Pulmonary artery endothelial cell (primary cell): ENCODE measurements at places on chromosomes 7 and 10. TPM values are rescaled to one million over a fixed set of nuclear protein-coding genes. Genes with fewer than 3 reads are reported as not detected.

DNA sequence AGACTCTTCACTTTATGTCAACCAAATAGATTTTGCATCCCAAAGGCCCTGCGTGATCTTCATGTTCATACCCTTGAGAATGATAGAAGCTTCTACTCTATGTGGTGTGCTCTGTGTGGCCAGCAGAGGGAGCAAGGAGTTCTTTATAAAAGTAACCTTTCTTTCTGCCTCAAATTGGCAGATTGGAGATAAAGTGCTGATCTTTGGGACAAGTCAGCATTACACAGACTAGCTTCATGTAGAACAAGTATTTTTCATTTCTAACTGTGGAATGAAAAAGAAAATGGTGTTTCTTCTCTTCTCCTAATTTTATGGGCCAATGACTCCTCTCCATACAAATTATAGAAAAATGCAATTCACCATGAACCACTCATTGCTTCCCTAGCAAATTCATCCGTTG lies 1214.1 kb downstream of the SORCS1 start:
- DNase-seq, result no peak

- DNase-seq, result peak; percentile 20
Measured at GRCh38 chr10:87659571-87660483, at the start of gene PAPSS2. Gene PAPSS2, plus strand, starts transcription at chr10:87659878. Its CDS starts 104 bp downstream, at chr10:87659982.

DNA sequence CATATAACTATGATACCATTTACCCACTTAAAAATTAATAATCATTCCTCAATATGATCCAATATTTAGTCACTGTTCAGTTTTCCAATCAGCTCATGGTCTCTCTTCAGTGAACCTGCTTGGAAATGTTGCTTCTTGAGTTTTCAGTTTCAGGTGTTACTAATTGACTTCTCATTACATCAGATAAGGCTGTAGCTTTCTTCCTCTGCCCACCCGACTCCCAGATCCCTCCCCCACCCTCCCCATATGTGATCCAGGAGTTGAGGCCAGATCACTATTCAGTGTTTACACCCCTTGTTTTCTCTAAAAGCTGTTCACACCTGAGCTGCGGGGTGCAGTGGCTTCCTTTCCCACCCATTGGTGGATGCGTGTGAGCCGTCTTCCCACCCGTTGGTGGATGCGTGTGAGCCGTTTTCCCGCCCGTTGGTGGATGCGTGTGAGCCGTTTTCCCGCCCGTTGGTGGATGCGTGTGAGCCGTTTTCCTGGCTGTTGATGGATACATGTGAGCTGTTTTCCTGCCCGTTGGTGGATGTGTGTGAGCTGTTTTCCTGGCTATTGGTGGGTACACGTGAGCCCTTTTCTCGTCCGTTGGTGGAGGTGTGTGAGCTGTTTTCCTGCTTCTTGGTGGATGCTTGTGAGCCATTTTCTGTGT lies 3.2 kb upstream of the MTG1 start:
- no peak for DNase-seq

GRCh38 chr7:156545979-156546378 lies 94.6 kb upstream of the RNF32 start:
- DNase-seq, result no peak

DNA sequence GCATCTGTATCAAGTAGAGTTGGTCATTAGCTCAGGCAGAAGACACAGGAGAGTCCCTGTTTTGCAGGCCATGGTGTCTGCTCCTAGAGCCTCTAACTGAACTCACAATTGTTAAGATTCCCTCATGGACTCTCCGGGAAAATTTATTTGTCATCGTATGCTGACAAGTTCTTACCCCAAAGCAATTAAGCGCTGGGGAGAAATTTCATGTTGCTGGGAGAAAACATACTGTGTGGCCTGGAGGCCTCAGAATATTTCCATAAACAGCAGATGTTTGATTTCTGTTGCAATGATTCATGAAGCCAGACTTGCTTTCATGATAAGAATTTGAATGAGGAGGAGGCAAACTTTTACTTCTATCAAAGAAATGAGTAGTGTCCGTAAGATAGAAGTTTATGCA lies 583.2 kb downstream of the GATA3 start:
- no peak for DNase-seq

The RBM20 gene
- total RNA-seq, result 0.13 TPM in 1 of 2 replicates, not detected in the other

DNA sequence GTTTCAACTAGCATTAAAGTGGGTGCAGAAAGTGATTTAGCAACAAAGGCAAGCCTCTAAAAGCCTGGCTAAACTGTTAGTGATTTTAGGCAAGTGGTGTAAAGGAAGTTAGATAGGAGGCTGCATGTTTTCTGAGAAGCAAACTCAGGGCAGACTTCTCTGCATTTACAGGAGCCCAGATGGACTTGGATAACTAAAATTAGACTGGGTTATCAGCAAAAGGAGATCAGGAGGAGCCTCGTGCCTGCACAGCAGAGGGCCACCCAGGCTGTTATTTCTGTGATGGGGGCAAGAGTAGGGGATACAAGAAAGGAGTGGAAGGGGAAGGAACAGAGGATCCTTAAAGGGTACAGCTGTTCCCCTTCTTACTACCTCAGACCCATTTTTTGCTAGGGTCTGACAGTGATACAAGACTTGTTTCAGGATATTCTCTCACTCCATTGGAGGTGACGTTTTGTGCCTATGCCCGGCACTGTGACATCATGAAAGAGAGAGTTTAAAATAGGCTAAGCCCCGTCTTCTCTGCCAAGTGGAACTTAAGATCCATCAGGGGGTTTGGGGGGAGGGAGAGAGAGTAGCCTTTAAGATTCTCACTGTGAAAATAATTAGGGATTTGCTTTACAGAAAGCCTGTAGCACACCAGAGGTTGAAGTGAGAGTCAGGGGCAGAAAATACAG lies 49.6 kb upstream of the PDCD4 start:
- no peak for DNase-seq

- no peak for DNase-seq
Measured at GRCh38 chr10:106618646-106619045, 545.9 kb downstream of the SORCS1 start.

DNA sequence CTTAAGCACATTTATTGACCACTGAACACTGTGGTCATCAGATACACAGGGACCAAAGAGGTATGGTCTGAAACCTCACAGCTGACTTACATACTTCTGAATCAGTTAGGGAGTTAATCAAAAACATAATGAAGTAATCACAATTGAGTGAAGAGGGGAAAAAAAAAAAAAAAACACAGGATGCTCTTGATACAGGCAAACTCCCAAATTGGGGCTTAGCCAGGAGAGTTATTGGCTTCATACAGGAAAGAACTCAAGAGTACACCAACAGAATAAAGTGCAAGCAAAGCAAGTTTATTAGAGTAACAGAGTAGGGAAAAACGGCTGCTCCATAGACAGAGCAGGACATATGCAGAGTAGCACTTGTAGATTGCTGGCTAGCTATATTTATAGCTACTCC lies 917.0 kb downstream of the CNTNAP2 start:
- DNase-seq, result no peak

DNA sequence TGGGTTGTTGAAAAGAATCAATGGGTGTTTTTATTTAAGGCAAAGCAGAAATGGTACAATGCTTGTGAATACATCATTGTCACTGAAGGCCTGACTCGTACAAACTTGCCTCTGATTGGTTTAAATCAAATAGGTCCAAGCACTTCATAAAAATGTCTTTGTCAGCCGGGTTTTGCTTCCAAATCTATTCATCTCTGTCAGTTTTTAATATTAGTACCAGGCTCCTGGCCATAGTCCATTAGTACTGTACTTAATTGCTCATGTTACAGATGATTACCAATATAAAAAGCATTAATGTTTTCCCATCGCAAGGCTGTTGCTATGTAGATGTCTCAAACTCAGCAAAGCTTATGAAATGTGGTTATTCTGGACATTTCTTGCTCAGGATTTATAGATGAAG lies 171.9 kb downstream of the ARID5B start:
- DNase-seq, result no peak

DNA sequence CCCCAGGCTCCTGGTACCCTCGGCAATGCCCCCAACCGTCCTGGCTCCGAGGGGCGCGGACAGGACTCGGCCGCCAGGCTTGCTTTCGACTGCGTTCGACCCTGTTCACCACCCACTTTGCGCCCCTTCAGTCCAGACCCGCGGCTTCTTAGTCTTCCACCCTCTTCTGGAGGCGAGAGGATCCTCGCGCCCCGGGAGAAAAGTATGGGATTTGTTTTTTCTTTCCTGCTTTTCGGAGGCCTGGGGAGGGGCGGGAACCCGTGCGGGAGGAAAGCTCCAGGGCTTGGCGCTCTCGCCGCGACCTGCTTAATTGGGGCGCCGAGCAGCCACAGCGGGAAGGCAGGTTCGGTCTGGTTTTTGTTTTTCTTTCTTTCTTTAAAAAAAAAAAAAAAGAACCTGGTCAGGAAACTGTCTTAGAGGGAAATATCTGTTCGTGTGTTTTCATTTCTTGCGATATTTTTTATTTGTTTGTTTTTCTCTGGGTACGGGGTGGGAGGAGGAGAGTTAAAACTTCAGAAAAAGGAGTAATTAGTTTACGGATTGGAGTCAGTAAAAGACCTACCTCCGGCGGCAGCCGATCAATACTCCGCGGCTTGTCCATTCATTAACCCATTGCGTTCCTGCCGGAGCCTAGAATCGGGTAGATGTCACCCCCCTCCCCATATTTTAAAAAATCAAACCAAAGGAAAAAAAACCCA lies 1.6 kb downstream of the EMX2 start:
- DNase-seq, result no peak

GRCh38 chr10:99841746-99842145 lies 59.3 kb downstream of the ABCC2 start:
- no peak for DNase-seq

DNA sequence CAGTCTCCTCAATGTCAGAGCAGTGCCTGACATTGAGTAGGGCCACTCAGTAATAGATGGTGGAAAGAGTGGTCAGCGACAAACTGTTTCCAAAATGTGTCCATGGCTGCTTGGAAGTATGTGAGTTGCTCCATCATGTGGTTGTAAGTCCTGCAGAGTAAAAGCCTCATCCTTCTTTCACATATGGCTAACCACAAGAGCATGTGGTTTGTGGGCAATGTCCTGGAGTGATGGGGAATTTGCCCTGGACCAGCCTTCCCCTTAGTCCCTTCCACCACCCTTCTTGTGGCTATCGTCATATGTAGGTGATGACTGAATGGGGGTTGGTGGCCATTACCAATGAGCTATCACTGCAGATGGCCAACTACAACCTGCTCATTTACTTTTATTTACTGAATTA lies 33.0 kb upstream of the PLXNA4 start:
- DNase-seq, result no peak

The HABP2 gene
- total RNA-seq, result not detected in 2 replicates

The TLX1 gene
- 0.60 and 1.8 TPM in 2 replicates for total RNA-seq

GRCh38 chr10:89204621-89205185 lies 2.4 kb downstream of the CH25H start:
- no peak for DNase-seq

The LRRC18 gene
- not detected in 2 replicates for total RNA-seq

DNA sequence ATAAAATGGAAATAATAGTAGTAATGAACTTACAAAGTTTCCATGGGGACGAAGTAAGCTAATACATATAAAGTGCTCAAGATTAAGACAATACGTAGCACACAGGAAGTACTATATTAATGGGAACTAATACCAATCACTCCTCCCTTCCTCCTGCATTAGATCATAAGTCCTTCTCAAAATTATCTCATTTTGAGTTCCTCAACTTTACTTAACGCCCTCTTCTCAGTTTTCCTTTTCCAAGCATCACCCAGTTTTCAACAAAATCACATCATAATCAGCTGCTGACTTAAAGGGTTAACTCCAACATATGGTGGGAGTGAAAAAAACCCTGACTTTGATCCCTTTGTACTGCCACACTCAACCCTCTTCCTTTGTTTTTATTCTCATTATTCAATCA lies 24.4 kb downstream of the JMJD1C start:
- no peak for DNase-seq

DNA sequence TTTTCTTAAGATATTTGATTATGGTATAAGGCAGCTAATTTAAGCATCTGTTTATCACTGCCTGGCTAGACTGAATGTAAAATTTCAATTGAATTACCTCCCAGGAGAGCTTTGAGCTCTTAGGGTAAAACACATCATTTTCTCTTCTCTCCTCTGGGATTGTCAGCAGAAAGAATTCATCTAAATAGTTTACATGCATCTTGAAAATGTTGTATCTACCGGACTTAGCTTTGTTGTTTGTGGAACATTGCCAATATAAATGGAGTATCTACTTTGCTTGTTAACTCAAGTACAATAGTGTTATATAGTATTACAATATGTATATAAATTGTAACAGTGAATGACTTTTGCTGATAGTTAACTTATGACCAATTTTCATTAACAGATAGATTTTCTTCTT lies 73.3 kb downstream of the TAF3 start:
- peak; percentile 19 for DNase-seq

The GPR85 gene
- 0.39 and 0.92 TPM in 2 replicates for total RNA-seq

- peak; percentile 82 for DNase-seq
Measured at GRCh38 chr10:29636178-29636577, 1.4 kb upstream of the SVIL start.

- DNase-seq, result no peak
Measured at GRCh38 chr7:23108995-23109394, 3.4 kb downstream of the KLHL7 start.

GRCh38 chr7:73427902-73428787 lies 5.4 kb upstream of the FZD9 start:
- no peak for DNase-seq

The FAM221A gene
- 5.3 and 8.4 TPM in 2 replicates for total RNA-seq

DNA sequence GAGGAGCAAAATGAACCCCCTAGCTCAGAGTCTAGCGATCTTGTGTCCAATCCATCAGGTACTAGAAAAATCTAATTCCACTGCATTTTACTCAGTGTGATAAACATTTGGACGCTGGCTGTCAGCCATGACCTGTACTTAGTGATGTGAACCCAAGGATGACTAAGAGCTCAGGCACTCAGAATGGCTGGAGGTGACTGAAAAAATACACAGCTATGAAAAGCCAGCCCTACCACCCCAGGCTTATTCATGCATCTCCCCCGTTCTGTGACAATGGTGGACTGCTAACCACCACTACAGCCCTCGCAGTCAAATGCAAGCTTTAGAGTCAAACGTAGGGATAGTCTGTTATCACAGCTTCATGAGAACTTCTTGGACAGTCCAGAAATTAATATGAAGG lies 14.9 kb downstream of the AFAP1L2 start:
- DNase-seq, result peak; percentile 85

The PON3 gene
- 0.04 and 0.20 TPM in 2 replicates for total RNA-seq

- DNase-seq, result no peak
Measured at GRCh38 chr7:156534925-156535324, 105.6 kb upstream of the RNF32 start.

- no peak for DNase-seq
Measured at GRCh38 chr10:88849234-88849633, 2.4 kb downstream of the ANKRD22 start.

- DNase-seq, result no peak
Measured at GRCh38 chr7:132708470-132708869, 132.2 kb upstream of the PLXNA4 start.

- no peak for DNase-seq
Measured at GRCh38 chr7:130458257-130458656, 17.4 kb upstream of the CEP41 start.

- peak; percentile 24 for DNase-seq
Measured at GRCh38 chr10:75547391-75548298, 116.2 kb downstream of the LRMDA start.

- no peak for DNase-seq
Measured at GRCh38 chr7:130732980-130733930, 752 bp downstream of the KLF14 start.

- DNase-seq, result no peak
Measured at GRCh38 chr7:15989194-15989593, 302.7 kb upstream of the MEOX2 start.

The CYP26C1 gene
- 0.33 and 0.56 TPM in 2 replicates for total RNA-seq

- no peak for DNase-seq
Measured at GRCh38 chr7:110623436-110623835, 467.5 kb upstream of the LRRN3 start.

- DNase-seq, result no peak
Measured at GRCh38 chr10:117457071-117457810, 82.0 kb upstream of the PDZD8 start.

The OR2A42 gene
- total RNA-seq, result under 0.01 TPM in 1 of 2 replicates, not detected in the other
